ENCODE measurements at places on chromosomes 11 and 22. TPM values are rescaled to one million over a fixed set of nuclear protein-coding genes. Genes with fewer than 3 reads are reported as not detected.

The SCO2 gene
- total RNA-seq: 1.2 TPM

The STT3A gene
- total RNA-seq: 789 TPM

The PKNOX2 gene
- total RNA-seq: 1.4 TPM

The PKDREJ gene
- not detected for total RNA-seq

The SCARF2 gene
- 21.0 TPM for total RNA-seq

The FOSL1 gene
- 5.3 TPM for total RNA-seq

Data from smooth muscle cell of the coronary artery (primary cell).